ENCODE measurements at places on chromosomes 7 and 10.

DNA sequence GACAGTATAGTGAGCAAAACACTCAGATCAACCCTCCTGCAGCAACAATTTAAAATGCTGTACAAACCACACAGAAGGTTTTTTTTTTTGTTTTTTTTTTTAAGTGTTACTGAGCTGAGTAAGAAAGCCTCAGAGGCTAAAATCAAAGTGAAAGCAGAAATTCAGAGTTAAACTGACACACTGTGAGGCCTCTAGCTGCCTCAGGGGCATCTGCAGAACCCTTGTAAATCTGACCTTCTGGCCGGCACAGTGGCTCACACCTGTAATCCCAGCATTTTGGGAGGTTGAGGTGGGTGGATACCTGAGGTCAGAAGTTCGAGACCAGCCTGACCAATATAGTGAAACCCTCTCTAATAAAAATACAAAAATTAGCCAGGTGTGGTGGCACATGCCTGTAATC, 7.4 kb upstream of the GNA12 start:
- DNase-seq, result peak; percentile 61

DNA sequence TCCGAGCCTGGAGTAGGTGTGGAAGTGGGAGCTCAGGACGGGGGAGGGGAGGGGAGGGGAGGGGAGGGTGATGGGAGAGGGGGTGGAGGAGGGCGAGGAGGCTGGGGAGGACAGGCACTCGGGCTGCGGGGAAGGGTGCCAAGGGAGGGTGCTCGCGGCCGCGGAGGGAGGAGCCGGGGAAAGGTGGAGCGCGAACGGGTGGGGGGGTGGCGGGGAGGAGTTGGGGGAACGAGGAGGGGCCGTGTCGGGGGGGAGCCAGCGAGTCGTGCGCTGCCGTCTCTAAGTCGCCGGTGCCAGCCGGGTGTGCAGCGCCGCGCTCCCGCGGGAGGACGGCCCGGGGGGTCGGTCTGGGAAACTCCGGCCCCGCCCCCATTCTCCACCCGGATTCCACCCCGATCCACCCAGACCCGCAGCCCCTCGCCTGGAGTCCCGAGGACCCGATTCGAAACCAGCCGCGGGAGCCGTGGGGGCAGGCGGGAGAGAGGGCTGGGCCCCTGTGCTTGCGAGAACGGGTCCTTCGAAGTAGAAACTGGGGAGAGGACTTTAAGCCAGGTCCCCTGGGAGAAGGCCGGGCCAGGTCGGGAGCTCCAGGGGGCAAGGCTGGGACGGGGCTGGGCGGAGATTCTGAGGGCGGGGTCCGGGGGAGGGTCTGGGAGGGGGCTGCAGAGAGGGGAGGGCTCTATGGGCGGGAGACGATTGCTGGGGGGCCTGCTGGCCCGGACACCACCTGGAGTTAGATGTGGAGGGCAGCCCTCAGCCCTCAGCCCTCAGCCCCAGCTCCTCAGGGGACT, at the start of gene ZNF467:
ZNF467 (minus strand) TSS at position 143 of the 791 bp plus-strand sequence. CDS start 2,556 bp downstream, outside the sequence.
- peak; percentile 70 for DNase-seq

- DNase-seq, result no peak
Observed at GRCh38 chr7:78169992-78170391, 371.4 kb downstream of the PHTF2 start.

DNA sequence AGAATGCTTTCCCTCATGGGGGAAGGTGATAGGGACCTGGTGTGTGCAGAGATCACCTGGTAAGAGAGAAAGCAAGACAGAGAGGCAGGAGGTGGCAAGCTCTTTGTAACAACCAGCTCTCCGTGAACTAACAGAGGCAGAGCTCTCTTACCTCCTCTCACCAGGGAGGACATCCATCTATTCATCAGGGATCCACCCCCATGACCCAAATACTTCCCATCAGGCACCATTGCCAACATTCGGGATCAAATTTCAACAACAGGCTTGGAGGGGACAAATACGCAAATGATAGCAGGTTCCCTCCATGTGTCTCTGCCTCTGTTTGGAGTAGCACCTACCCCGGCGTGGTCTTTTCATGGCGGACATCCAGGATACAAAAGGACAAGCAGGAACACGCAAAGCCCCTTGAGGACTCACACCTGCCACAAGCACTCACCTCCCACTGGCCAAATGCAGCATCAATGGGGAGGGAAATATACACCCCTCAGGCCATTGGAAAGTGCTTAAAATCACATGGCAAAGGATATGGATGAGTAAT, 431.2 kb upstream of the AUTS2 start:
- no peak for DNase-seq

GRCh38 chr10:133006806-133007205, 64.4 kb upstream of the CFAP46 start:
- no peak for DNase-seq

DNA sequence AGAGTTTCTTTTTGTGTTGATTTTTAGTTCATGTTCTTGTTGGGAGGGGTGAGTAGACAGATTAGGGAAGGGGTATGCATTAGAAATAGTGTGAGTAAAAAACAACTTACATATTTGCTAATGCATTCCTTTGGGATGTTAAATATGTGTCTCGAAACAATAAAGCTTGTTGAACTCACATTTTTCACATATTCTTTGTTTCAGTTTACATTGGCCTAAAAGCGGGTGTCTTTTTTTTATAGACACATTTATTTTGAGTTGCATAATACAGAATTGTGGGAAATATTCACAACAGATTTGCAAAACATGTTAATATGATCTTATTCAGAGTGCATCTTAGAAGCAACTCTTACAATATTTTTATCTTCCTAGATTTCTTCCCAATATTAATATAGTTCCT, 337.5 kb upstream of the CNTNAP2 start:
- no peak for DNase-seq

GRCh38 chr7:21191321-21192073, 236.4 kb upstream of the SP4 start:
- DNase-seq, result no peak

GRCh38 chr7:2106924-2107323, 125.8 kb downstream of the MAD1L1 start:
- no peak for DNase-seq

DNA sequence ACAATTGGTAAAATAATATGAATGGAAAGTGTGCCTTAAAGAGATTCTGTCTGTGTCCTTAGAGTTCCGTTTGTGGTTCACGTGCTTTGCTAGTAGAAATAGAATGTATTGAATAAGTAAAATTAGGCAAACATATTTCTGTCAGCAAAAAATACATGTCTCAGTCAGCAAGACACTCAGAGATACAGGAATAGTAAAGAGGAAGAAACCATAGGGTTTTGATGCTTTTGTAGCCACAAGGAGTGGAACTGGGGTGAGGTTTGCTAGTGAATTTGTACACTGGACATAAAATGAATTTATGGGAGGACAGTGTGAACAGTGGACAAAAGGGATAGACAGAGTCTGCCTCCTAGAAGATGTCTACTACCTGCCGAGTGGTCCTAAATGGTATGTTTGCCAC, 289.2 kb upstream of the NRP1 start:
- DNase-seq, result no peak

DNA sequence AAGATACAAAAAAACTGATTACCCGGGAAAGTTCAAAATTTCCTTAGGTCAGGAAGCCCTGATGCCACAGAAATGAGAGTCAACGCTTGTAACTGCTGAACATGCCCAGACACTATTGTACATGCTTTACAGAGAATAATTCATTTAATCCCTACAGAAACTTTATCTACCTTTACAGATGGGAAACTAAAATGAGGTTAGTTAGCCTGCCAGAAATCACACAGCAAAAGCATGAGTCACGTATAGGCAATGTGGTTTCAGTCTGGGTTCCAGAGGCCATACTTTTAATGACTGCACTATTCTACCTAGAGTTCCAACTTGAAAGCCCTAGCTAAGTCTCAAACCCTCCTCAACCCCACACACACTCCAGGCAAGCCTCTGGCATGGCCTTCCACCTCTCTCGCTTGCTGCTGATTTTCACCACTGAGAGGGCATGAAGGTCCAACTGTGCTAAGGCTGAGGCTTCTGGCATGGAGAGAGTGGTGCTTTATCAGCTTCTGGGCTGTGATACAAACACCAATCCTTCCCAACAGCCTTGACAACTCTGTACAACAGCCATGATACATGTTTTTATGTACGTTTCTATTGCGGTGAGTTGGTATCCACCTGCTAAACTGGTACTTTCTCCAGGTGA, 1011.2 kb upstream of the GHITM start:
- no peak for DNase-seq

DNA sequence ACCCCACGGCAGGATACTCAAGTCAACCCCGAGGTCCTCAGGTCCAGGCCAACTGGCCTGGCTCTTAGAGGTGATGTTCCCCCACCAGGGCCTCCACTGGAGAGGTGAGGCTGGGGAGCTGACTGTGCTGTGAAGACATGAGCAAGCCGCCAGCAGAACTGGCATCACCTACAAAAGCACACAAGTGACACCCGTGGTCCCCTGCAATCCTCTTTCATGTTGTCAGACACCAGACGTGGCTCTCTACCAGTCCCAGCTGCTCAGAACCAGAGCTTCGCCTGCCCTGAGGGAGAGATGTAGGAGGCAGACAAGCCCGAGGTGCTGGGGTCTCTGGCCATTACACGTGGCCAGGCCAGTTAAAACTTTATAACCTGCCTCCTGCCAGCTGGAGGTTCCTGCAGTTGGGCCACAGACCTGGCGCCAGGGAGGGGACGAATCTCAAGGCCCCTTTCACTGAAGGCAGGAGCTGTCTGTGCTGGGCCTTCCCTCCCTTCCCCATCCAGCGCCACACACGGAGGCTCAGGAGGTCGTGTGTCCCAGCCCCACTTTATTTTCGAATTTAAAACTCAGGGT, 2.2 kb downstream of the COMTD1 start:
- no peak for DNase-seq

DNA sequence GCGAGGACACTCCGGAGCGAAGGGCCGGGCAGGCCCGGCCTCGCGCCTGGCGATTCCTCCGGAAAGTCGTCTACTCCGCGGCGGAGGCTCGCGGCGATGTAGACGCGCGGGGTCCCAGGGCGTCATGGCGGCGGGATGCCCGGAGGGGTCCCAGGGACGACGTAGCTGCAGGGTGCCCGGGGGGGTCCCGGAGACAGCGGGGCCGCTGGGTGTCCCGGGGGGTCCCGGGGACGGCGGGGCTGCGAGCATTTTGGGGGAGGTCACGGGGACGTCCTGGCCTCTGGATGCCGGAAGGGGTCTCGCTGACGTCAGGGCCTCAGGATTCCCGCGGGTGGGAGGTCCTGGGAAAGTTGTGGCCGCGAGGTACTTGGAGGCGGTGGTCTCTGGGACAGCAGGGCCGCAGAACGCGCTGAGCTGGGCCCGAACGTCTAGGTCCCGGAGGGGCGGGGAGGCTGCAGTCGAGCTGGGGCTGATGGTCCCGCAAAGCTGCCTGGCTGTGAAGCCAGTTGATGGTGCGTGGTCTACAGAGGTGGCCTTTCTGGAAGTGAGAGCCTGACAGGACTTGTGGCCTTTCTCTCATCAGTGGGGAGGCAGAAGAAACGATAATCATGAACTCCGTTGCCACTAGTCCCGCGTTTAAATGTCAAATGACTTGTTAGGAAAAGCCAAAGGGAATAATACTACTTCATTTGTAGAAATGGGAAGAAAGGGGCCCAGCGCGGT, 637 bp downstream of the HSPA14 start:
- DNase-seq, result peak; percentile 14

GRCh38 chr7:4461531-4461930, 220.6 kb upstream of the FOXK1 start:
- DNase-seq, result no peak

GRCh38 chr7:45718464-45719330, 144.5 kb downstream of the ADCY1 start:
- DNase-seq, result peak; percentile 77

DNA sequence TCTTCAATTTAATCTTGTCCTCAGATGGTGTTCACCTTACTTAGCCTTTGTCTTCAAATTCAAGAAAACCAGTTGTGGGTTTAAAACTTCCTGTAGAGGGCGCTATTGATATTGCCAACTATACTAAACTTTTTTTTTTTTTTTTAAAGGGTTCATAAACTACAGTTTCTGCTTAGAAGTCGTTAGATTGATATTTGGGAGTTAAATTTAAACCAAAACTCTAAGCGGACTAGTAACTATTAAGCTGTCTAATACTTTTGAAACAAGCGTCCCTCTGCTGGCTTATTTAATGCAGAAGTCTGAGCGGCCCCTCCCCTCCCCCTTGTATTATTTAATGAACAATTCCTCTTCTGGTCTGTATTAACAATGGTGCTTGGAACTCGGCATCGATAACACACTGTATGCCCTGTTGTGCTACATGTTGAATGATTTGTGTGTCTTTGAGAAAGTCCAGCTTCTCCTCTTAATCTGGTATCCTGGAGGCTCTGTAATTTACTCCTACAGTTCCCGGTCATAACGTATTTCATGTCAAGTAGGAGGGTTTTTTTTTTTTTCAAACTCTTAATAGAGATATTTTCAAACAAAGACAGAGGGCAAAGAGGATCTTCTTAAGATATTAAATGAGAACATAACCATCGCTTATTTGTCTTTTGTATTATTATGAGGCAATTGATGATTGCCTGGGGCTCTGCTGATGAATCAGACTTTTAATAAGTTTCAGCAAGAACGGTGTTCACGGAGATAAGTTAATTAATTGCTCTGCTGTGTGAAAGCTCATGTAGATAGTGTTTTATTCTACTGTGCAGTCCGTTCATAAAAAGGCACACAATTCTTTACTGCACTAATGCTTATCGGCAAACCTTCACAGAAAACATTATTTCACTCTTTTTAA, 22.6 kb upstream of the CREB5 start:
- DNase-seq, result peak; percentile 76

DNA sequence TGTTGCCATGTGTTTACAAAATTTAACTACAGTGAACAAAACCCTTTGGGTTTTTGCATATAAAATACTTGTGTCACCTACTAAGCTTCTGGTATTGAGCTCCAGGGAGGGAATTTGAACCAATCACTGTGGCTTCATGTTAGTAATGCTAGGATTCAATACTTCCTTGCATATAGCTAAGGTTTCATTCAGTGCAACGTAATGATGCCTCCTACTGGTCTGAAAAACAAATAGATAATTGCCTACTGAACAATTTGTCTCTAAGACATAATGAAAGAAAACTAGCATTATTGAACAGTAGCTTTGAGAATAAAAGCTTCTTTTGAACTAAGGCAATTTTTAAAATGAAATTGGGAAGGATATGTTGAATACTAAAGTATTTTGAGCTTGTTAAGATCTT, 244.4 kb downstream of the ZWINT start:
- no peak for DNase-seq

- DNase-seq, result no peak
Observed at GRCh38 chr10:103040418-103040817, 122.3 kb downstream of the CNNM2 start.

DNA sequence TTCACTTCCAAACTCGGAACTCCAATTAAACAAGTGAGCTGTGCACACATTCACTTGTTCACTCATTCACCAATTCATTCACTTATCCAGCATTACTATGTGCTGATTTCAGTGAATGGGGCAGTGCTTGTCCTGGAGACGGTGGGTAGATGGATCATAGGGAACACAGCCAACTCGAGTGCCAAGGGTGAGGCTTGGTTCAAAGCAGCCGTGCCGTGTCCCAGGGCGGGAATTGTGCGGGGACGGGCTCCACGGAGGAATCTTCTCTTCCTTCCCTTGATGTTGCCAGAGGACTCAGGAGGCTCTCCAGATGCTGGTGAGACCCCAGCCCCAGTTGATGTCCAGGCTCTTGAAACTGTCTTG, 2.9 kb downstream of the SH2D4B start:
- no peak for DNase-seq

All from common myeloid progenitor, CD34-positive (primary cell).